ENCODE measurements at places on chromosomes 1 and 21.

GRCh38 chr1:18739408-18739807 lies 108.8 kb downstream of the PAX7 start:
- DNase-seq, result no peak

- no peak for DNase-seq
These were observed 3.4 kb downstream of the TNFRSF18 start for GRCh38 chr1:1202831-1203560.

GRCh38 chr1:154546264-154547063 lies 12.0 kb downstream of the UBE2Q1 start:
- DNase-seq, result peak; percentile 67

DNA sequence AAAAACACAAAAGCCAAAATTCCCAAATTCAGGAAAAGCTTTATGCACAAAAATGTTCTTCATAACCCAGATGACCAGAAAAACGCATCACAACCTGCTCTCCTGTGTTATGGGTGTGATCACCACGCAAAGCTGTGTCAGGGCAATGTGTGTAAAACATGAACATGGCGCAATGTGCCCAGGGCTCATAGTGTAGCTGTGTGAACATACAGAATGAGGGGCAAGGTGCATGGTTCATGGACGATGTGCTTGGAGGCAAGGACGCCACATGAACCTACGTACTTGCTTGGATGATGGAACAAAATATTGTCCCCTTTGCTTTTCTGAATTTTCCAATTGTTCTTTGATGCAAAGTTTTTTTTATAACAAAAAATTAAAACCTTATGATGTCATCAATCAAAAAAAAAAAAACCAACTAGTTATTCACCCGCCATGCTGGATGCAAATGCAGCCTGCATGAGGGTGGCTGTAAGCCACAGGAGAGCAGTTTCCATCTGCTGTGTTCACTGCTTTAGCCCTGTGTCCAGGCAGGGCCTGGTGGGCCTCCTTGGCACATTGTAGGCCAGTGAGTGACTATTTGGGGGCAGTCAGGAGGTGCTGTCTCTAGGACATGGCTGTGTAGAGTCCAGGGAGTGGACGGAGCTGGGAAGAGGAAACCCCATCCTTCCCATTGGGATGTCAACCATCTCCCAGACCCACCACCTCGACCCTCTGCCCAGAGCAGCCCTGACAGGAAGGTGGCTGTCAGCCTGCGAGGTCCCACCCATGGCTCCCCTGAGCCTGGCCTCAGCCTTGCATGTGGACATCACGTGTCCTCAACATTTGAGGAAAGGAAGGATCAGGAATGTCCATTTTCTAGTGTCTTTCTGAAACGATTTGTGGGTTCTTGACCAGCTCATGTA lies 13.6 kb downstream of the KRTAP10-1 start:
- no peak for DNase-seq

DNA sequence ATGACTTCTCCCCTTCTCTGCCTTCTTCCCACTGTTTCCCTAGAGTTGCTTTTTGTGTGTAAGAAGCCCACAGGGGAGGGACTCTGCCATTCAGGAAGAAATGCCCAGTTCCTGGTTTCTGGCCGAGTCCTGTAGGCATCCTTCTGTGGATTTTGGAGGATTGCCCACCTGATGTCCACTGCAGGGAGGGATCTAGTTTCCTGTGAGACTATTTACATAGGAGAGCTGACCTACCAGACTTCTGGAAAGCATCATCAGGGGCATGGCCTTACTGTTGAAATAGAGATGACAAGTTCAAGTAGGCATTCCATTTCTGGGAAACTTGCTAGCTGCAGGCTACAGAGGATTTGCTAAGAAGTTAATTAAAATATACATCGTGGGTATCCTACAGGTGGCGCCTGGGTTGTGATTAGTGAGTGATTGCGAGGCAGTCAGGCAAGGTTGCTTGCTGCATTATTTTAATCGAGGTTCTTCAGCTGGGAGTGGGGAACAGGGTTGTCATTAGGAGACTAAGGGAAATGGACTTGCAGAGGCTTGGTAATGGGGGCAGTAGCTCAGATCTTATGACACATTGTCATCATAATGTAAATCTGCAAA lies 148.7 kb downstream of the HHAT start:
- no peak for DNase-seq

GRCh38 chr1:32759997-32760623 lies 57.0 kb downstream of the YARS1 start:
- no peak for DNase-seq

- no peak for DNase-seq
These were observed 134.9 kb upstream of the B3GALT2 start for GRCh38 chr1:193321242-193321840.

DNA sequence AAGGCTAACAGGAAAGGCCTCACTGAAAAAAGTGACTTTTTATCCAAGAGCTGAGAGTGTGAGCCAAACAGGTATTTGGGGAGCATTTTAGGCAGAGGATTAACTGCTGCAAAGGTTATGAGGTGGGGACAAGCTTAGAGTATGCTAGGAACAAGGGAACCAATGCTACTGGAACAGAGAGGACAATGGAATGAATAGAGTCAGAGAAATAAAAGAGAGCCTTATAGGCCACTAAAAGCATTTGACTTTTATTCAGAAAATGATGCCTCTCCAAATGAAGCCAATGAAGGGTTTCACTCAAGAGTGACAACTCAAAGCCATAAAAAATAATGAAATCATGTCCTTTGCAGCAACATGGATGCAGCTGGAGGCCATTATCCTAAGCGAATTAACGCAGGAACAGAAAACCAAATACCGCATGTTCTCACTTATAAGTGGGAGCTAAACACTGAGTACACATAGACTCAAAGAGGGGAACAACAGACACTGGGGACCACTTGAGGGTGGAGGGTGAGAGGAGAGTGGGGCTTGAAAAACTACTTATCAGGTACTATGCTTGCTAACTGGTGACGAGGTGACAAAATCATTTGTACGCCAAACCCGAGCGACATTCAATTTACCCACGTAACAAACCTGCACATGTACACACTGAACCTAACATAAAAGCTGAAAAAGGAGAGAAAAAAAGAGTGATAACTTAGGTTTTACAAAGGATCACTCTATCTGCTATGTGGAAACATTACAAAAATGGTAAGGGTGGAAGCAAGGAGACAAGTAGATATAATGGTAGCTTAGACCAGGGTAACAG lies 11.1 kb downstream of the PTP4A2 start:
- no peak for DNase-seq

GRCh38 chr21:22474403-22474802 lies 1476.2 kb downstream of the NCAM2 start:
- DNase-seq, result no peak

GRCh38 chr1:218479436-218480115 lies 134.4 kb downstream of the TGFB2 start:
- no peak for DNase-seq

- no peak for DNase-seq
These were observed 3.2 kb downstream of the SLC2A1 start for GRCh38 chr1:42955311-42956063.

DNA sequence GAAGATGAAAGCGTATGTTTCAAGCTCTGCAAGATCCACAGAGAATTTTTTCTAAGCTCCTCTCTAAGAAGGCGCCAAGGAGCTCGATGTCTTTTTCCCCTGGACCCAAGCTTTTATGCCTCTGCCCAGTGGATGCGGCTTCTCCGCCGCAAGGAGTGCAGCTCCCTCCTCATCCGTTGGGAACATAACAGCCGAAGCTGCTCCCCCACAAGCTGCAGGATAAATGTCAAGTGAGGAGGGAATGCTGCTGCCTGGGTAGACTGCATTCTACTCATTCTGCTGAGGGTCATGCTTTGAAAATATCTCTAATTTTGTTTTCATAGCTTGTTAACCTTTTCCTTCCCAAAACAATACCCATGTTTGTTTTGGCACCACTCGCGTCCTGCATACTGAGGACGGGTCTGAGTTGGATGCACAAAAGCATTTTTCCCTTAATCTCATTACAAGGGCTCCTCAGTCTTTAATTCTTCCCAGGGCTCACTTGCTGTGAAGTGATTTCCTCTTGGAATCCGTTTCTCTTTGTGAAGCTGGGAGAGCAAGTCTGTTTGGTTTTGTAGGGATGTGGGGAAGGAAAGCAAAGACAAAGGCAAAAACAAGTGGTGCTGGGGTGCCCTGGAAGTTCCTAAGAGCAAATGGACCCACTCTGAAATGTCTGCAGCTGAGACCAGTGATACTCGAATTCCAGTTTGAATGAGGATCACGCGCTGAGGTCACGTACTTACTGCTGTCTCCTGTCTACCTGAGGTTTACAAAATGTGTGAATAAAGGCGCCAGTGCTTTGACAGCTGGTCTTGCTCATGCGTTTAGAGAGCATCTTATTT lies 134.0 kb upstream of the IRF2BP2 start:
- DNase-seq, result no peak

DNA sequence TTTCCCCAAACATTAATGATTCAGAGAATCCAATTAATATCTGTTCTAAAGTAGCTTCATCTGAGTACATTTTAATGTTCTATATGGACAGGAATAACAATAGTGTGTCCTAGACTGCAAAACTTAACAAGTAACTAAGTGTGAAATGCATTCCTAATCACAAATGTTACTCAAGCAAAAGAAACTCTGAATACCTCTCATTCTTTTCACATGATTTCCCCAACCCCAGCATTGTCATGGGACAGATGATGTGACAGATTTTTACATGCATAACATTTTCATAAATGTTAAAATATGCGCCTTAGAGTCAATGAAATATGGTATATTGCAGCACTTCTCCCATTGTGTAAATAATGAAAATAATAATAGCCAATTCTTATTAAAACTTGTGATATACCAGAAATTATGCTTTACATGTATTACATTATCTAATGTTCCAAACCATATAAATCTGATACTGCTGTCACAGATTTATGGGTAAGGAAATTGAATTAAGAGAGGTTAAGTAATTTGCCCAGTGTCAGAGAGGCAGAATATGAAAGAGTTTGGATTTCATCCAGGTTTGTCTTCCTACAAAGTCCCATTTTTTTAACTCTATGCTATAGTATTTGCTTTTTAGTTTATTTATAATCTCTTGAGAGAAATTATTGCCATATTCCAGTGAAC lies 269.4 kb downstream of the LRRC7 start:
- DNase-seq, result no peak

DNA sequence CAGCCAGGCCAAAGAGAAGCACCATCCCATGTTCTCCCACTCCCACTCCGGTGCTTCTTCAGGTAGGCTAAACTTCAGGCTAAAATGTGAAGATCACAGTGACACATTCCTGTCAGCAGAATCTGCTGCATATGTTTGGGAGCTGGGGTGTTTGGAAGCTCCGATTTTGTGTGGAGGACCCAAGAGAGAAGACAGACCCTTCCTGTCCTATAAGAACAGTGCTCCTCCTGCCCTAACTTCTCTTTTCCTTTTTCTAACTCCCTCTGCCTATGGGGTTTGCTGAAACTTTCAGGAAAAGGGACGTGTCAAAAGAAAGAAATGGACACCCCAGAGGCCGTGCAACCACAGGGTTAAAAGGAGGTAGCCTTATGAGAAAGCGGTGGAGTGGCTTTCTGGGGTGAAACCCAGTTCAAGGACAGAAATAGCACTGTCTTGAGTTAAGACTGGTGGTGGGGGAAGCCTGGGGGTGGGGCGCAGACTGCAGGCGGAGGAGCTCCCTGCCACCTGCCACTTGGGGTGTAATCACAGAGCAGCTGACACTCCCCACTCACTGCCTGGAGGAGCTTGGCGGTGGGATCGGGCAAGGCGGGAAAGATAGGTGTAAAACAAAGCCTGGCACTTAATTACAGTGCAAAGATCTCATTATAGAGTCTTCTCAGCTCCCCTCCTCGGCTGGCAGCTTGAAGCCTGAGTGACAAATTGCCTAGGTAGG lies 645 bp upstream of the TLR5 start:
- peak; percentile 40 for DNase-seq

- DNase-seq, result no peak
These were observed 301.7 kb downstream of the GRIK1 start for GRCh38 chr21:29638138-29638537.

GRCh38 chr1:91766883-91767282 lies 119.1 kb downstream of the TGFBR3 start:
- no peak for DNase-seq

GRCh38 chr1:11308699-11309224 lies 35.8 kb downstream of the UBIAD1 start:
- DNase-seq, result no peak

DNA sequence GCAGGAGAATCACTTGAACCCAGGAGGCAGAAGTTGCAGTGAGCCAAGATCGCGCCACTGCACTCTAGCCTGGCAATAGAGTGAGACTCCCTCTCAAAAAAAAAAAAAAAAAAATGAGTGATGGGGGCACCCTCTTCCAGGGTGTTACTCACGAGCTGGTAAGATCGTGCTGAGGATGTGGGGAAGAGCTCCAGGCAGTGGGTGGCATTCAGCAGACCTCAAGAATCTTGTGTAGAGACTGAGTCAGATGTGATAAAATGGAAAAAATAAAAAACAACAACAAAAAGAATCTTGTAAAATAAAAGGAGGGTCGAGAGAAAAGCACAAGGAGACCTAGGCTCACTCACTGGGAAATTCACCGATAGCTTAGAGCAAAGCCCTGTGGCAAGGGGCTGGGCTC lies 38.5 kb downstream of the EPHA2 start:
- DNase-seq, result no peak

GRCh38 chr1:63073309-63074306 lies 248.8 kb upstream of the FOXD3 start:
- no peak for DNase-seq

DNA sequence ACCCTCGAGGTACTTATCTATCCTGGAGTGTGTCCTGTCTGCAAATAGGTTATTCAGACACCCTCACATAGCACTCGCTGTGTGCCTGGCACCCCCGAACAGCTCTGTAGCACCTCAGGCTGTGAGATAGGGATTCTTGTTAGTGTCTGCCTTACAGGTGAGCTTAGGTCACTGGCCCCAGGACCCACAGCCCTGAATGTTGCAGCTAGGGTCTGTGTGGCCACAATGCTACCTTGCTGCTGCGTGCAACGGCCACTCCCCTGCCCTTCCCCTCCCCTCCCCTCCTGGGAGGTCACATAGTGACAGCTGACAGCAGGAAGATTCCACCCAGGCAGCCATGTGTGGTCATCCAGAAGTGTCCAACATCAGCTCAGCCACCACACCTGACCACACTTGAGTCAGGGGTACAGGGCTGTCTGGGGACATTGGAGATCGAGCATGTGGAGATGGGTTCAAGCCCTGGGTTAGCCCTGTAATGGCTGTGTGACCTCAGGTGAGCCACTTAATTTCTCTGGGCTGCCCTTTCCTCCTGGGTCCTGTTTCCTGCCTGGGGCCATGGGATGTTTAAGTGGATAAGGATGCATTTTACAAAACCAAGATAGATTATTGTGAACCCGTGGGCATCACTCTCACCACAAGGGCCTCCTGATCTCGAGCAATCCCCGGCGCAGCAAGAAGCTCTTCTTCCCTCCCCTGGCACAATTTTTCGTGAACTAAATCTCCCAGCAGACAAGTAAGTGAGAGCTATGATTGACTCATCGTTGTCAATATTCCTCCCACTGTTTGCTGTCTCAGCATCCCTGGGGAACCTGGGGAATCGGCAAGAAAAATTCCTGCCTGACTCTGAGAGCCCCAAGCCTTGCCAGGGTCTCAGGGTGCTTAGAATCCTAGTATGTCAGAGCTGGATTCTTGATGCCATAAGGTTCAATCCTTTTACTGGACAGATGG lies 208.7 kb downstream of the PTPRU start:
- DNase-seq, result no peak
